ENCODE measurements at places on chromosomes 5 and 9.

DNA sequence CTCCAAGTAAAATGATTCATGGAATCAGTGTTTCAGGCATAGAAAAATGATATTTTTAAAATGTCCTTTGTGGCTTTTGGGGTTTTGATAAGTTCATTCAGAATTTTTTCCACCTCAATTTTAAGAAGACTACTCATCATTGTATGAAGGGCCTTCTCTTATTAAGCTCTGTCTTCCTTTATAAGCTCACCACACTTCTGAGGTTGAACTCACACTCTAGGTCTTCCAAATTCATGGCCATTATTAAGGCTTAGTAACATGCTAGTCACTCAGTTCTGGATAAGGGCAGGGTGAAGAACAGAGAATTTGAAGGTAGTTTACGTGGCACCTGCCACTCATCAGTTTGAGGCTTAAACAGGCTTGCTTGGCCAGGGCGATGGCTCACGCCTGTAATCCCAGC, 4.2 kb downstream of the MELK start:
- DNase-seq, result no peak

DNA sequence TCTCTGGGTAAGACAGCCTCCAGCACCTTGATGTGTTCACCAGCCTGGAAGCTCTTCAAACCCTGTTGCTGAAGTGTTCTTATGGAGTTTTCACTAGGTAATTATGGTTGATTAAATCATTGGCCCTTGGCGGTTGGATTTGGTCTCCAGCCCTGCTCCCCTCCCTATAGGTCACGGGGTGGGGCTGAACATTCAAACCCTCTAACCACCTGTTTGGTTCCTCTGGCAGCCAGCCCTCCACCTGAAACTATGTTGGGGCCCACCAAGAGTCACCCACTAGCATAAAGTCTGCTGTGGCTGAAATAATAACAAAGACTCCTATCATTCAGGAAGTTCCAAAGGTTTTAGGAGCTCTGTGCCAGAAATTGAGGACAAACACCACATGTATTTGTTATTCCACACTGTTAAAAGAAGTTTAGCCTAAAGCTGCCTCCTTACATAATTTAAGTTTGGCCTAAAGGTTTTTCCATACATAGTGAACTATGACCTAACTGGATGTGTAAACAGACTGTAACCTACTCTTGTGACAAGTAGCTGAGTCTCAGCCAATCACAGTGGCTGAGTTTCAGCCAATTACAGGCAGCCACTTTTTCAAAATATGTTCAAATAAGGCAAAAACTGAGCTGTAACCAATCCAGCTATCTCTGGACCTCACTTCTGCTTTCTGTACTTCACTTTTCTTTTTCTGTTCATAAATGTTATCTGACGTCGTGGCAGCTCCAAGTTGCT, 34.8 kb downstream of the TMEM252 start:
- DNase-seq, result no peak

GRCh38 chr9:530681-531080, 310.8 kb upstream of the DMRT1 start:
- DNase-seq, result no peak

- no peak for DNase-seq
Measured at GRCh38 chr9:136742591-136743391, at the start of gene LCN10. Gene LCN10, minus strand, starts transcription at chr9:136742940. Its CDS starts 37 bp downstream, at chr9:136742903.

DNA sequence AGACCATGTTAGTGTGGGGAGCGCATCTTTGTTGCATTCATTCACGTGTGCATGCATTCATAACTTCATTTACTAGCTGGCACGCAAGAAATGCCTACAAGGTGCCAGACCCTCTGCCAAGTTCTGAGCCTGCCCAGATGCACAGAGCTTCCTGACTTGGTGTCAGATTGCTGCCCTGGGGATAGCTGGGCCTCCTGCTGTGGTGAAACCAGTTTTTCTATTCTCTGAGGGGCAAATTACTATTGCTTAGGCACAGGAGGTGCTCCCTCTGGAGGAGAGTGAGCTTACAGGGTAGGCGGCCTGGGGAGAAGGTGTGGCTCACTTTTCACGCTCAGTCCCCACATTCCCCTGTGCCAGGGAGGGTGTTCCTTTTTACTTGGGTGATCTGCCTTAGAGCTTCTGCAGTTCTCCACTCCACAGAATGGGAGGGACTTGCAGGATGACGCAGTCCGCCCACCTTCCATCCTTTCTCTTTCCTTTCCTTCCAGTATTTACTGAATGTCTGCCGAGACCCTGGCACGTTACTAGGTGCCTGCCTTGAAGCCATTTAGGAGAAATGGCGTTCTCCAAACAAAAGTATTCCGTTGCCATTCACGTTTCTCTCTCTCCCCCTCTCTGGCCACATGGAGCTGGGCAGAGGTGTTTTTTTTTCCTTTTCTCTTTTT, 27.9 kb upstream of the CTNNA1 start:
- DNase-seq, result no peak

DNA sequence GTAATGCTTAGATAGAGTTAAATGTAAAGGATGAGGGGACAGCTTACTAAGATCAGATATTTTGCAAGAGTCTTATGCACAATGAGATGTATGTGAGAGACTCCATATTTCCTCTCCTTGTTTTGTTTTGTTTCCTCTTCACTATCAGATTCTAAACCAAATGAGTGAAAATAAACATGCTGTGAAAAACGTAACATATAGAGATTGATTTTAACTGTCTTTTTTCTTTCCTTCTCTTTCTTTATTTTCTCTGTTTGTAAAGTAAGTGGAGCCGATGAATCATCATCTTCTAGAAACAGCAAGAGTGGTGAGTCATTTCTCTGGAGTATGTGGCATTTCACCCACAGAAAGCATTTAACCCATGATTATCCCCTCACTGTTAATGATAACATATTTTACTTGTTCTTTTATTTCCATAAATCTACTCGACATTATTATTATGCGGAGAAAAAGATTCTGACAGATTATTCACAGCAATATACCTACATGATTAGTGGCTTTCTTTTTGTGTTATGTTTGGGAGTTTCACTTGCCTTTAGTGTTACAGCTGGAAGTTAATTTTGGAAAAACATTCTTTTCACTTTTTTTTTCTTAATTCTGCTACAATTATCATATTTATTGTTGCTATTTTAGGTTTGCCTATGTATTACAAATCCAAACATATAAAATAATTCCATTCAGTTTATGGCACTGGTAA, 2.1 kb upstream of the ANXA1 start:
- no peak for DNase-seq

GRCh38 chr5:139492700-139493192, 10.2 kb upstream of the STING1 start:
- DNase-seq, result no peak

GRCh38 chr9:130340011-130340410, 74.5 kb downstream of the HMCN2 start:
- DNase-seq, result no peak

DNA sequence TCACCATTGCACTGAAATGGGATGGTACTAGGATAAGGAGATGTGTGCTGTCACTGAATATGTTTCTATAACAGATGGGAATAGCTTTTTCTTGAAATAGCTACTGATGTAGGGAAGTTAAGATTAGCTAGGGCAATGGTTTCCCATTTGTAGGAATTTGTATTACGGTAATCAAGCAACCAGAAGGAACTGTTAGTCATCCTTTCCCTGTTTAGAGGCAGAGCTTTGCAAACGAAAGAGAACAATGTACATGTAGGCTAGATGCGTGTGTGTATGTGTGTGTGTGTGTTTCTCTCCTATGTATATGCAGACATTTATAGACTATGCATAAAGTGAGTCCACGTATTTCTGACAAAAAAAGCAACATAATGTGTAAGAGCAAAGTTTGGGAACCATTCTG, 171.9 kb upstream of the GRIA1 start:
- no peak for DNase-seq

DNA sequence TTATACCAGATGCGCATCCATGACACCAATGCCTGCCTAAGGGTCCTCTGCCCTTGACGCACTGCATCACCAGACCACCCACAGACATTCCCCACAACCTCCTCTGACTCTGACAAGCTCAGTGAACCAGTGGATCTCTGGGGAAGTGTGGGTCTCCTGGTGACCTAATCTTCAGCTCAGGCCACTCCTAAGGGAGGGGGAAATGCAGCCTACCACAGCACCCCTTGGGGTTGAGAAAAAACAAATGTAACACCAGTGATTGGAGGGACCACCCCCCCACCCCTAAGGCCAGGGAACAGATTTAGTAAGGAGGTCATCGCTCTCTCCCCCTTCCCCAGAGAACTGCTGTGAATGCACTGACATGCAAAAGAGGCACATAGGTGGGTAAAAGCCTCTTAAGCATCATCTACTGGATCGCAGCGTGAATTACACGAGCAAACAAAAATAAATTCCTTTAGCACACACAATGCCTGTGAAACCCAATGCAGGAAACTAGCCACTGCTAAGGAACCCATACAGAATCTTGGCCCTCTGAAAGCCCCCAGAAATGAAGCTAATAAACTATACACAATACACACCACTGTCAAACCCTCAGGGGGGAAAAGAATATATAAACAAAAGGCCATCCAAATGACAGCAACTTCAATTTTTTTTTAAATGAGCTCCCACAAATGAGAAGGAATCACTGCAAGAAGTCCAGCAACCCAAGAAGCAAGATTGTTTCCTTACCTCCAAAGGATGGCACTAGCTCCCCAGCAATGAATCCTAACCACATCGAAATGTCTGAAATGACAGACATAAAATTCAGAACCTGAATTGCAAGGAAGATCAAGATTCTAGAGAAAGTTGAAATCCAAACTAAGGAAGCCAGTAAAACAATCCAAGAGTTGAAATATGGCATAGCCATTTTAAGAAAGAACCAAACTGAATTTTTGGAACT, 513.7 kb upstream of the PTGER4 start:
- no peak for DNase-seq

- no peak for DNase-seq
Measured at GRCh38 chr5:109739741-109740728, 50.3 kb downstream of the MAN2A1 start.

DNA sequence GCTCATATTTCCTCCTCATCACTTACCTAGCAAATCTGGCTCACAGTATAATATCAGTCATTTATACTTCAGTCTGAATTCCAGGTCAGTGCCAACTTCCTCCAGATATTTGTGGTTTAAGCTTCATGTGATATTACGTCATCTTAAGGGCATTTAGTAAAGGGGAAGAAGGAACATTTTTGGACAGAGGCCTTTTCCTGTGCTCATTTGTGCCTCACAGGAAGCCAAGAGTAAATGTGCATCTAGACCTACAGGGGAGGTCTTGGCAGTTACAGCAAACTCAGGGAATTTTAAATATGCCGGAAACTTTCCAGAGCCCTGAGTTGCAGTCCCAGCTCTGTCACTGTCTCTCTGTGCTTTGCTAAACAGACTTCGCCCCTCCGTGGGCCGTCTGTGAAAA, 12.3 kb upstream of the KCNIP1 start:
- DNase-seq, result no peak

DNA sequence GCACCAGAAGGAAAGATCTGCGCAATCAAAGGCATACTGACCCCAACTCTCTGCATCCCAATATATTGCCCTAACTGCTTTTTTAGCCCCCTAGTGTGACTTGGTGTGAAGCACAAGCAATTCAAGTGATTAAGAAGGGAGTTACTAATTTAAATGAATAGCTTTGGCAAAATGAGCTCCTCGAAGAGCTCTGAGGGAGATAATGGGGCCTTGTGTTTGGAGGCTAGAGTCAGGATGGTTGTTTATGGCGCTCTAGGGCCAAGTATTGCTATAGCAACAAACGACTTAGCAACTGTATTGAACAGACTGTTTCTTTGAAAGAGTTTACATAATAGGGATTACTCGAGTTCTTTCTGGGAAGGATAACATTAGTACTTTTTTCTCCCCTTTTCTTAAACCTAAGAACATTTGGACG, 11.5 kb upstream of the C5orf58 start:
- DNase-seq, result no peak

- no peak for DNase-seq
Measured at GRCh38 chr5:81750308-81751008, 439 bp downstream of the SSBP2 start.

DNA sequence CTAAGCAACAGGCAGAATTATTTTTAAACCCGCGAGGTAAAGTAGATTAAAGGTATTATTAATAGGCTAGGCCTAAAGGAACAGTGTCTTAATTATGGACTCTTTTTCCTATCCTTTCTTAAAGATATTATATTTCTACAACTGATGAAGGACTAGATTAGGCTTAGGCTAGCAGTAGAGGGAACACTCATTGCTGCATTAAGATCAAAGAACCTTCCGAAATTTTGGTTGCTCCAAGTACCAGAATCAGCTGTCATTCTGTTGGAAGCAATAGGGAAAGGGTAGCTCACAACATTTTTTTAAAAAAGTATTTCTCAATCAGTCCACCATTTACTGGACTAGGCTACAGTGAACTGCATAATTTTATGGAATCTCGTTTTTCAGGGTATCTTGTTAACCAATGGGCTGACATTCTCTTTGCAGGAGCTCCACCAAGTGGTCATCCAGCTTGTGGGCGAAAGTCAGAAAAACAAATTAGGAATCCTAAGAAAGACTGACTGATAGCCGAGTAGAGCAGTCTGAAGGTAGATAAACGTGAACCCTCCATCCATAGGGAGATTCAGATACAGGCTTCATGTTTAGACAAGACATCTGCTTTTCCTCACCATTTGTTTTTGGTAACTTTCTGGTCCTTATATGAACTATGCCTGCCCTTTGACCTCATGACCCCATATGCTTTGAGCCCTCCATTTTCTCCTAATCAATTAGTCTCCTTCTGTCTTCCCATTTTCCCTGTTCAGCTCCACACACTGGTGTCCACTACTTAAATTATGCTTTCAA, 103.6 kb upstream of the CHD1 start:
- DNase-seq, result no peak

DNA sequence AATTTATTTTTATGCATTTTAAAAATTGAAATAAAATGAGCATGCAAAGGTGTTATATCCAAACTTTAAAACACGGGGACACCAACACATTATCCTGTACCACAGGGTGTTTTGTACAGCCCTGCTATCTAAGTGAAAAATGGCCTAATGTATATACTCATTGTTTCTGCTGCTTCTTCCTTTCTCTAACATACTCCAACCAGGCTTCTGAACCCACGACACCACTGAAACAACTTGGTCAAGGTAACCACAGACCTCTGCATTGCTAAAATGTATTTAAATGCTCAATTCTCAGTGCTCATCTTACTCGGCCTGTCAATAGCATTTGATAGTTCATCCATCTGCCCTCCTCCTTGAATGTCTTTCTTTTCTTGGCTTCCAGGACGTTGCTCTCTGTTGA, 48.3 kb downstream of the DENND1A start:
- no peak for DNase-seq

DNA sequence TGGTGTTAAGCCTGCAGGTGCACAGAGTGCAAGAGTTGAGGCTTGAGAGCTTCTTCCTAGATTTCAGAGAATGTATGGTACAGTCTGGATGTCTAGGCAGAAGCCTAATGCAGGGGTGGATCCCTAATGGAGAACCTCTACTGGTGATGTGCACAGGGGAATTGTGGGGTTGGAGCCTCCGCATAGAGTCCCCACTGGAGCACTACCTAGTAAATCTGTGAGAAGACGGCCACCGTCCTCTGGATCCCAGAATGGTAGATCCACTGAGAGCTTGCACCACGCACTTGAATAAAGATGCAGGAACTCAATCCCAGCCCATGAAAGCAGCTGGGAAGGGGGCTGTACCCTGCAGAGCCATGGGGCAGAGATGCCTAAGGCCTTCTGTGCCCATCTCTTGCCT, 699.4 kb upstream of the FAM174A start:
- no peak for DNase-seq
